ENCODE measurements at places on chromosomes 11 and 22.

DNA sequence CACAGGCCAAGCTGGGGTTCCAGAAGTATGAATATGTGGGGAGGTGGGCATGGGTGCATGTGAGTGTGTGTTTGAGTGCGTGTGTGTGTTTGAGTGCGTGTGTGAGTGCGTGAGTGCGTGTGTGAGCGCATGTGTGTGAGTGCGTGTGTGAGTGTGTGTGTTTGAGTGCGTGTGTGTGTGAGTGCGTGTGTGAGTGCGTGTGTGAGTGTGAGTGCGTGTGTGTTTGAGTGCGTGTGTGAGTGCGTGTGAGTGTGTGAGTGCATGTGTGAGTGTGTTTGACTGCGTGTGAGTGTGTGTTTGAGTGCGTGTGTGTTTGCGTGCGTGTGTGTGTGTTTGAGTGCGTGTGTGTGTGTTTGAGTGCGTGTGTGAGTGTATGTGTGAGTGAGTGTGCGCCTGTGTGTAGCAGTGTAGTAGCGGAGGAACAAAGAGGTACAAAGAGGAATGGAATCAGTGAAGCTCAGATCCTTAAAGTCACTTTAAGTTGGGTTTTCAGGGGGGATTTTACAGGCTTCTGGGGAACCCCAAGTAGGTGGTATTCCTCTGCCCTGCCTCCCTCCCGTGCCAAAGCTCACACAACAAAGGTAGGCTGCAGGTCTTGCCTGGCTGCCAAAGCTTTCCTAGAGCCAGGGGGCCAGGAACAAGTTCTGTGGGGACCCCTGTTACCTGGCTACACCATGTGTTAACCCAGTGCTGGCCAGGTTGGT is 137.1 kb downstream of the KIRREL3 start:
- no peak for DNase-seq

DNA sequence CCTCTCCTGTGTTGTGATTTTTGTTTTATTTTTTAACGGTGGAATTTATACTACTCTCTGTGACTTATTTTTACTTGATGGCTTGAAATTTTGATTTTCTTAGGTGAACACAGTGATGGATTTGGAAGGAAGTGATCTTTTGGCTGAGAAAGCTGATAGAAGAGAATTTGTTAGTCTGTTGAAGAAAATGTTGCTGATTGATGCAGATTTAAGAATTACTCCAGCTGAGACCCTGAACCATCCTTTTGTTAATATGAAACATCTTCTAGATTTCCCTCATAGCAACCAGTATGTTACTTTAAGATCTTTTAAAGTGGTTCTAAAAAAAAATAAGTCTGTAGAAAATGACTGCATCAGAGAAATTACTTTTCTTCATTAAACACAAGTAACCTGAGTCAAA is 82.1 kb downstream of the HIPK3 start:
- DNase-seq, result no peak

- DNase-seq, result no peak
These were observed 207.2 kb upstream of the CTSC start for GRCh38 chr11:88544656-88545280.

DNA sequence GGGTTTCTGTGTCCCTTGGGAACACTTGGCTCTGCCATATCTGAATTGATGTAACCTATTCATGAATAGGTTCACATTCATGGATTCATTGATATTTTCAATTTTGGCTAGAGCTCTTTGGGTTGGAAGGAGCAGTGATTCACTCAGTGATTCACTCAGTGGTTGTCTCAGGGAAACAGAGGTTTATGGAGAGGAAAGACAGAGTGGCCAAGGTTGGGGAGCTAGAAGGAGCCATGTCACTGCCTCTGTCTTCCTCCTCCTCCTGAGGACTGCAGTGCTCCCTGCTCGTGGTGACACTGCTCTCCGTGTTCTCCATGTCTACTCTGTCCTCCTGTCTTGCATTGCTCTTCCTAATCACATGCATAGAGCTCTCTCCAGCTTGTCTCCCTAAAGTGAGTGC is 17.4 kb downstream of the CEP164 start:
- no peak for DNase-seq

DNA sequence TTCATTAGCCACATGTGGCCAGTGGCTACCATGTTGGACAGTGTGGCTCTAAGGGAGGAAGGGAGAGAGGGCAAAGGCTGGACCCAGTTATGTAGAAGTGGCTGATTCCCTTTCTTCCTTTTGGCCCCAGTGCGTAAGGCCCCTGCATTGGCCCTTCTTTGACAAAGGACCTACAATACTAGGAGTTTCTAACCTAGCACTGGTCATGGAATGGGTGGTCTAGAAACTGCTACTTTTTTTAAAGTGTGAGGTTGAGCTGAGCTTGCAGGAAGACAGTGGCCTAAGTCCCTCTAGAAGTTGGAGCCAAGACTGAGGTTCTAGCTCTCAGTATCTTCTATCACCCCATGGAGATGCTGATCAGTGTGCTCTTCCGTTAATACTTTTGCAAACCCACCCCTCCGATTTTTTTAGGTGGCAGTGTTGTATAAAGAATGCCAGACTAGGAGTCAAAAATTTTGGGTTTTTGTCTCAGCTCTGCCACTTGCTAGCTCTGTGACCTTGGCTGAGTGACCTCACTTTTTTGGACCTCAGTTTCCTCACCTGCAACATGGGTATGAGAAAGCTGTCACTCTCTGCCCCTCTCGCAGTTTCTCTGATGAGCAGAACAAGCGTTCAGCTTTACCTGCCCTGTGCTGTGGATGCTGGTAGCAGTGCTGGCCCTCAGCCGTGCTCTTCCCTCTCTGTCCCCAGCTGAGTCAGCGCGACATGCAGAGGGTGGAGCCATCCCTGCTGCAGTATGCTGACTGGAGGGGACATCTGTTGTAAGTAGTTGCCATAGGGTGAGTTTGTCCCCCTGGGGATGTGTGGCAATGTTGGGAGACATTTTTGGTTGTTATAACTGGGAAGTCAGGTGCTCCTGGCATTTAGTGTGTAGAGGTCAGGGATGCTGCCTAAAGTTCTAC is 6.9 kb downstream of the ACCS start:
- no peak for DNase-seq

- DNase-seq, result no peak
These were observed 985 bp upstream of the IL2RB start for GRCh38 chr22:37150701-37151100.

- no peak for DNase-seq
These were observed 37.7 kb downstream of the NF2 start for GRCh38 chr22:29641042-29641699.

DNA sequence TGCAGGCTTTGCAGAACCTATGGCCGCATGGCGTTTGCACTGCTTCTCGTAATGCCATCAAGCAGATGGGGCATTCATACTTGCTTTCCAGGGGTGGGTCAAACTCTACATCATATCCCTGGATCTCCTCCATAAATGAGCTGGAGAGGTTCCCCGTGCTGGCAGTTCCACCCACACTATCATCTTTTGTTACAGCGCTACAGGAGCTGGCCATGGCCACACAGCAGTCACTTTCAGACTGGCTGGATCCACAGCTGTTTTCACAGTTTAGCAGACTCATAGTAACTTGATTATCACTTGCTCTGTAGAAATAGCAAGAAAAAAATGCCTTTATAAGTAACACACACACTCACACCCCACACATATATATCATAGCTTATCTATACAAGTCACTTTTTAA is 8.8 kb downstream of the TRAF6 start:
- DNase-seq, result no peak

- no peak for DNase-seq
These were observed 70.2 kb upstream of the EED start for GRCh38 chr11:86174101-86175046.

DNA sequence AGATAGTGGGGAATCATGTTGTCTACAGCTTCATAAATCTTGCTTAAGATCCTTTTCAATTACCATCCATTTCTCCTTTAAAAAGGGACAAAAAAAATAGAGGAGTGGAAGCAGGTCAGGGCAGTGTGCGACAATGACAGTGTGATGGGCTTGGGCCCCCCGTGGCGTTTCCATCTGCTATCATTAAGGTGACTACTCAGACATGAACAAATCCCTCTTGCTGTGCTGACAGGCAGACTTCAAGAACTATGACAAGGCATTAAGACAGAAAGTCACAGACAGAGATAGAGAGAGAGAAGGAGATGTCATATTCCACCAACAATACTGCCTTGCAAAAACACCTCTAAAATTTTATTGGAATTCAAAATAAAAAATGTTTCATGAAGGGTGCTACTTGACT is 263.2 kb downstream of the DCDC1 start:
- DNase-seq, result no peak

- DNase-seq, result no peak
These were observed 16.1 kb upstream of the RELT start for GRCh38 chr11:73359930-73360742.

DNA sequence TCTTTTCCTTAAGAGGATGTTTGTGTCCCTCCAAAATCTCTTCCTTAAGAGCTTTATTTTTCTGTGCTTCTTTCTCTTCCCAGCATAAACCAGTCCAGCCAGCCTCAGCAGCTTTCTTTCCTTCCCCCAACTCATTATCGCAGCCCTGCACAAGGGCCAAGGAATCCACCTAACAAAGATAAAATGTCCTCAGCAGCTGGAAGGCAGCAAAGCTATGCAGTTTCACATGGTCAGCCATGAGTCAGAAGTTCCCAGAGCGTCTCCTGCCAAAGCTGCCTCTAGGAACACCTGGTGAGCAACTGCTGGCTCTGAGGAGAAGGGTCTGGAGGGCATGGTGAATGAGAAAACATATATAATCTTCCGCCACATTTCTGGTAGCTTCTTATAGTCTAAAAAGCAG is 45.3 kb upstream of the HMGXB4 start:
- no peak for DNase-seq

DNA sequence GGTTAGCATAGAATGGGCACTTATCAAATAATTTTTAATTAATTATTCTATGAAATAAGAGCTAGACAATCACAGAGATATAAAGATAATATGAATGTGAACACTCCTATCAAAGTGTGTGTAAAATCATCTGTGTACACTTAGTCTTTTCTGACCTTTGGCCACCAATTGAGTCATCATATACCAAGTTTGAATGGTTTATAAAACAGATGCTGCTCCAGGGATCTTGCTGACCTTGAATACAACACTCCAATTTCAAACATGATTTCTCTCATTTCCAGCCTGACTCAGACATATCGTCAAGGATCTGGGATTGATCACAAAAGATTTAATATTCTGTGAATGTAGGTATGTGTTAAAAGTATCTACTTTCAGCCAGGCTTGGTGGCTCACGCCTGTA is 2.9 kb upstream of the OR51V1 start:
- DNase-seq, result no peak

DNA sequence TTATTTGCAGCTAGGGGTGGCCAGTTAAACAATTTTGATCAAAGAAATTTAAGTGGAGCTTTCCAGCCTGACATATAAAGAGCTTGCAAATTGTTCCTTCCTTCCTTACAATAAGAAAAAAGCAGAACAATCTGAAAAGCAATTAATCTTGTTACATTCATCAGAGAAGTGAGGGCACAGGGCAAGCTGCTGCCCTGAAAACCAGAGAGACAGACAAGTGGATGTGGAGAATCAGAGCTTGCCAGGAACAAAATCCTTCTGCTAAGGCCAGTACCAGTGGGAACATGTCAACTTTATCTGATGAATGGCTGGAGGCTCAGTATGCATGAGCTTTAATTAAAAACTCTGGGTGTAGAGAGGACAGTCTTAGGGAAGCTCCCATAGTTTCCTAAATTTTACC is 8.8 kb downstream of the CCDC179 start:
- DNase-seq, result no peak

DNA sequence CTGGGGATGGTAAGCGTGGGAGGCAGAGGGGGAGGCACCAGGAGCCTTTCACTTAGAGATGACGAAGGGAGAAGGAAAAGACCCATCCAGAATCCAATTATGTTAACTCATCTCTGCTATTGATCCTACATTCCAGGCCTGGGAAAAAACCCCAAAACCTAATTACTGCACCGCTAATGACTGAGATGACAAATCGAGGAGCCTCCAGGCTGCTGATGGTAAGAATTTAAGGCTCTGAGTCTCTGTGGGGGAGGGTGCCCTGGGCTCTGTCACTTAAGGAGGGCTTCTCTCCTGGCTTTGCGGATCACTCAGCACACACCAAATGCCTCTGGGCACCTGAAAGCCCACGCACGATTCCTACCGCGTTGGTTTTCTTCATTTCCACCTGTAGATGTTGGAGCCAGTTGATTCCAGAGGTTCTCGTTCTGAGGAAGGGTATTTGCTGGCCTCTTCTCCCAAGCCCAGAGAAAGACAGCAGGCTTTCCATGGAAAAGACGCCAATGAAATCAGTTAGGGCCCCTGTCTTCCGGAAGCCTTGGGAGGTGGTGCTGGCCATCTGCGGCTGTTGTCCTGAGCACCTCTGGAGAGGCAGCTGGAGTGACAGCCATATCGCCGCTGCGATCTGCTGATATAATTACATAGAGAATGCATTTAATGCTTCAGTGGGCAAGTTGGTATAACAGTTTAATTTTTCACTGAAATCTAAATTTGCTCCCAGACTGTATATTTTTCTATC is 751.2 kb downstream of the BRD1 start:
- DNase-seq, result no peak

- no peak for DNase-seq
These were observed 1.6 kb upstream of the QSER1 start for GRCh38 chr11:32890843-32891656.

GRCh38 chr11:17219016-17219415 is 11.2 kb upstream of the PIK3C2A start:
- no peak for DNase-seq

DNA sequence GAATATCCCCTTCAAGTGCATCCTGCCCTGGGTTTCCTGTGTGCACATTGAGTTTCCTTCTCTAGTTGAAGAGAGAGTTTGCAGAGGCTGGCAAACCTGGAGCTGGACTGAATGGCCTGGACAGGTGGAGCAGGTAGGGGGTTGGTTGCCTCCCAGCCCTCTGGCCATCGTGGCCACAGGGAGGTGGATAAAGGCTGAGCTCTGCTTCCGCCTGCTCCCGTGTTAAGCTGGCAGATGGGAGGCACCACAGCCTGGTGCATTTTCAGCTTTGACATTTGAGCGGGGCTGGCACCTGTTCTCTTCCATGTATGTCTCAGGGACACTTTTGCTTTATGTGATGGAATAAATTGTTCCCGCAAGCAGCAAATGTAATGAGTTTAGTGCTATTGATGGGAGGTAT is 11.1 kb downstream of the MICAL2 start:
- no peak for DNase-seq

- no peak for DNase-seq
These were observed 1051.1 kb downstream of the NTM start for GRCh38 chr11:132421555-132421954.

DNA sequence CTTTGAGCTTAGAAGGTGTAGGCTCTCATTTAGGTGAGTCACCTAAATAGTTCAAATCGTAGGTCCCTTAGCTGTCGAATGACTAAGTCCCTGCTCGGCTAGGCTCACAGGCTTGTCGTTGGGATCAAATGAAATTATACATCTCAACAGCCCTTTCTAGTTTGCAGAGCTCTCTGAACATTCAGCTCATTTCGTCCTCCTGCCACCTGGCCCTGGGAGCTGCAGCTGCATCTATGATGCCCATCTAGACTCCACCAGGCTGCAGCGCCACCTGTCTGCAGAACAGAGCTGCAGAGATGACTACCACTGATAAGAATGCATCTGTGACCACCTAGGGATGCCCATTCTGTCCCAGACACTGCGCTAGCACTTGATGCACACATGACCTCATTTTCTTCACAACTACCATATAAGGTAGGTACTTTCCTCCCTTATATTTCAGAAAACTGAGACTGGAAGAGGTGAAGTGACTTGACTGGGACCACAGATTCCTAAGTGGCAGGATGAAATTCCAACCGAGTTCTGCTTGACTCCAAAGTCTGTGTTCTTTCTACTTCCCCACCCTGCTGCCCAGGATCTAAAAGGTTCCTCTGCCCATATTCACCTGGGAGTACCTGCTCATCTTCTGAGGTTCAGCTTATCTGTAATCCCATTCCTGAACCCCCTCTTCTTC is 141.1 kb upstream of the NARS2 start:
- no peak for DNase-seq

GRCh38 chr22:46517255-46517761 is 20.1 kb downstream of the CELSR1 start:
- no peak for DNase-seq

GRCh38 chr22:25564979-25565677 is 653 bp downstream of the GRK3 start:
- DNase-seq, result no peak

Data from stimulated activated CD4-positive, alpha-beta T cell treated with anti-CD3 and anti-CD28 coated beads, Interleukin-1b, Interleukin-23, amount 100 ng/mL, for 1 hour (primary cell).